Activated CD8-positive, alpha-beta T cell treated with anti-CD3 and anti-CD28 coated beads for 36 hours (primary cell): ENCODE measurements at places on chromosomes 5 and 9. TPM values are rescaled to one million over a fixed set of nuclear protein-coding genes. Genes with fewer than 3 reads are reported as not detected.

NUTM2G gene
- total RNA-seq = not detected

ACOT12 gene
- total RNA-seq = not detected

RELL2 gene
- 35.6 TPM for total RNA-seq

IFNB1 gene
- total RNA-seq = 1.1 TPM

MED22 gene
- total RNA-seq = 23.4 TPM

NDUFB6 gene
- total RNA-seq = 61.4 TPM

TAF11L5 gene
- not detected for total RNA-seq

CKS2 gene
- total RNA-seq = 230 TPM

SLCO4C1 gene
- total RNA-seq = 0.38 TPM

DMRTA1 gene
- total RNA-seq = not detected

ZBTB26 gene
- total RNA-seq = 5.3 TPM

WDR38 gene
- total RNA-seq = not detected

TRAF1 gene
- total RNA-seq = 150 TPM

TBC1D2 gene
- 1.5 TPM for total RNA-seq

PCDHA9 gene
- not detected for total RNA-seq

IRX4 gene
- total RNA-seq = not detected

OR5C1 gene
- total RNA-seq = not detected

DMRT3 gene
- total RNA-seq = not detected

SUSD1 gene
- total RNA-seq = 3.6 TPM

ADAMTS13 gene
- 2.9 TPM for total RNA-seq
